KG1 (cell line): ENCODE measurements at places on chromosomes 2 and 18.

GRCh38 chr18:5891854-5892215, 3.5 kb downstream of the TMEM200C start:
- no peak for DNase-seq

DNA sequence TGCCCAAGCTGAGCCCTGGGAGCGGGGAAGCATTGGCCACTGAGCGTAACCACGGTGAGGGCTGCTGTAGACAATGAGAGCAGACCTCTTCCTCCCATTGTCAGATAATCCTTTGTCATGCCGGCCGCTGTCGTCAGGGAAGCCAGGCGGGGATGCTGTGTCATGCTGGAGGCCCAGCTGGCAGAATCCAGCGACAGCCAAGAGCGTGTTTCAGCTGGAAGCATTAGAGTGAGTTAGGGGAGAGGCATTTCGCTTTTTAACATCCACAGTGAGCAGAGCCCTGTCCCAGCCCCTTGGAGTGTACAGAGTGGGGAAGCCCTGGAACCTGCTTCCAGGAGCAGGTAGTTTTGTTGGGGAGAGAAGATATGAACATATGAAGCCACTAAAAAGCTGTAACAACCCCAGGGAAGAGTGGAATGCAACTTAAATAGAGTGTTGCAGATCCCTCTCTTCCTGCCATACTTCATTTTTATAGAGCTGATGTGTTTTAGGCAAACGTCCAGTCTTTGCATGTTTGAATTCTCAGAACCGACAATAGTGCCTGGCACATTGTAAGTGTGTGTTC, 7.0 kb downstream of the CTIF start:
- DNase-seq: no peak

DNA sequence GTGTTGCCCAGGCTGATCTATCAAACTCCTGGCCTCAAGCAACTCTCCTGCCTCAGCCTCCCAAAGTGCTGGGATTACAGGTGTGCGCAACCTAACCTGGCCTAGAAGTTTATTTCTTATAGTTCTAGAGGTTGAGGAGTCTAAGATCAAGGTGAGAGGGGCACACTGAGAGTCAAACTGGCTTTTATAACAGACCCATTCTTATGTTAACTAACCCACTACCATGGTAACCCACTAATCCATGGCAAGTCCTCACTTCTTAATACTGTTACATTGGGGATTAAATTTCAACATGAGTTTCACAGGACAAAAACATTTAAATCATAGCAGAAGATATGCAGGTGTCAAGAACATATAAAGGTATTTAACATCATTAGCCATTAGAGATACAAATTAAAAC, 50.6 kb downstream of the MDH1 start:
- DNase-seq: no peak

DNA sequence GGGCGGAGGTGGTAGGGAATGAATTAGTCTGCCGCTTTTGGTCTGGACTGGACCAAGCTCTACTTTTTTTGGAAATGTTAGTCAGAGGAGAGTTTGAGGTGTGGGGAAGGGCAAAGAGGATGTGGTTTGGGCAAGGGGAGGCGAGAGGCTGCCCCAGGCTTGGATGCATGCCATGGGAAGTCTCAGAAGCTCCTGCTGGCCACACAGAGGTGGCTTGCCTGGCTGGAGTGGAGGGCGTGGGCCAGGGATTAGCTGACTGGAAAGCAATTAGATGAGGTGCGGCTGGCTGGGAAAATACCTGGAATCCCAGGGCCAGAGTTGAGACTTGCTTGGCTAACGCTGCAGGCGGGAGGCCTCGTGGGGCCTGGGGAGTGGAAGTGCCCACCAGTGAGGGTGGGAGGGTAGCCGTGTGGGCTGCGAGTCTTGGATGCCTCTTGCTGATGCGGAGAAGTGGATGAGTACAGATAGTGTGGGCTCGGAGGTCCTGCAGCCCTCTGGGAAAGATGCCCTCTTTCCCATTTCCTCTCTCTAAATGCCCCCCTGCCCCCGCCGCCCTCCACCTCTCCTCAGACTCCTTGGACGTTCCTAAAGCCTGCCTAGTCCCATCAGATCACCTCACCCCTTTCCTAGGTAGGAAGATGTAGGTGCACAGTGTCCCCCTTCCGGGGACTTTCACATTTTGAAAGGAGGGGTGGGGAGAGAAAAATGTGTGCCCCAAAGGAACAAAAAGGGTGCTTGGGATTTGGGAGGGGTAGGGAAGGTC, 117.6 kb downstream of the SMAD7 start:
- peak; percentile 40 for DNase-seq

- no peak for DNase-seq
Measured at GRCh38 chr18:33605250-33605649, 27.2 kb downstream of the ASXL3 start.

- DNase-seq: no peak
Measured at GRCh38 chr18:71505526-71505925, 1038.6 kb downstream of the CBLN2 start.

GRCh38 chr2:174600349-174600748, 2.7 kb upstream of the WIPF1 start:
- DNase-seq: no peak
